ENCODE measurements at places on chromosomes 7 and 10.

DNA sequence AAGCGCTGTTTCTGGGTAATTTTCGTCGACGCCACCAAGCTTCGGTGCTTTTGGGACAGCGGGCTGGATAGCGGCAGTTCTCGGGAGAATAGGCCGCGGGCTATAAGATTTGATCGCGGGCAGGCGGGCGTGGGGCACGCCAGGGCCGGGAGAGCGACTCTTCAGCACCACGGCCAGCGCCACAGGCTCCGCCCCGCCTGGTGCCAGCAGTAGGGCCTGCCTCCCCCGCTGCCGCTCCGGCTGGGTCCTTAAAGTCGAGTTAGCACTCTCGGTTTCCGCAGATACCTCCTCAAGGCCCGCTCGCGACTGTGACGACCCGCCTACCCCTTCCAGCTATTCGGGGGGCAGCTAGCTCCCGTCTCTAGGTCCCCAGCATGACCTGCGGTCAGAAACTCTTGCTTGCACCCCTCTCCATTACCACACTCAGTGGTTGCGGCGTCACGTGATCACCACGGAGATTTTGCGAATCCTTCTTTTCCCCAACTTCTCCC, 9.4 kb downstream of the NXPH1 start:
- DNase-seq, result no peak

DNA sequence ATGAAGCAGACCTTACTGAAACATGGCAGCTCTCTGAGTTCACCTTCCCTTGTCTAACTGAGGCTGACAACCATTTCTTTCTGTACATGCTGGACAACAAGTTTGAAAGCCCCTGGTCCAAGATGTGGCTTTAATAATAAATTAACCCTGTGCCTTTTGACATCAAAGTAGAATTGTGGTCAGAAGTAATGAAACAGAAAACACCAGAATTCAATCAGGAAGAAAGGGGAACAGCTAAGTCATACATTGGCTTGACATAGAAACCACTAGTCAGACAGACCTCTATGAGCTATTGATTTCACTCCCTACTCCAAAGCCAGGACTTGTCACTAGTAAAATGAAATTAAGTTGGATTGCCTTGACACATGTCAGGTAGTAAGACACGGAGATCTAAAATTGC, 175.2 kb upstream of the ASAH2 start:
- peak; percentile 56 for DNase-seq

DNA sequence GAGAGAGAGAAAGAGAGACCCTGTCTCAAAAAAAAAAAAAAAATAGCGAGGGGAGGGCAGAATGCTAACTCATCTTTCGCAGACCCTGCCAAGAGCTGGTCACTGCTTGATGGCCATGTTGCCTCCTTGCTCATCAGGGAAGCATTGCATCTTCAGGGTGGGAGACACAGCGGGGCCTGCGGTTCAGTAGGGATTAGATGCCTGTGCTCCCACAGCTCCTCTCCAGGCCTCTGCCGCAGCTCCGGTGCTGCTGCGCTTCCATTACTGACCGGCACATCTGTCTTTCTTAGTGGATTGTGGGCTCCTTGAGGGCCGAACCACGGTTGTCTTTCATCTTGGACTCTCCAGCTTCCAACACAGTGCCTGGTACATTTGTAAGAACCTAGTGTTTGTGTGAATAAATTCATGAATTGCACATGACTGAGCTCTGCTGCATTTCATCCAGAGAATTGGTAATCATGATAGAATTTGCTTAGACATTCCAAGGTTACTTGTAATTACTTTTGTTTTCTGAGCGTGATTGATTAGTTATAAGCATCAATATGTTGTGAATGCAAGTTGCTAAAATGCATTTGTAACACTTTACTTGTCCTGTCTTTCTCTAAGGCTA, 16.8 kb downstream of the HK1 start:
- no peak for DNase-seq

- DNase-seq, result no peak
Measured at GRCh38 chr7:131235489-131236317, 92.0 kb upstream of the MKLN1 start.

GRCh38 chr10:4256971-4257370, 472.0 kb upstream of the KLF6 start:
- no peak for DNase-seq

GRCh38 chr10:11345224-11346054, 266.0 kb downstream of the USP6NL start:
- DNase-seq, result peak; percentile 27
